ENCODE measurements at places on chromosomes 5 and 9. TPM values are rescaled to one million over a fixed set of nuclear protein-coding genes. Genes with fewer than 3 reads are reported as not detected.

The ABLIM3 gene
- polyA plus RNA-seq = 1.2 TPM

The SLC25A2 gene
- polyA plus RNA-seq = 0.14 TPM

The PTGR1 gene
- 299 TPM for polyA plus RNA-seq

The ORM2 gene
- polyA plus RNA-seq = not detected

The PCSK5 gene
- polyA plus RNA-seq = 16.9 TPM

- no peak for DNase-seq
These were observed 633.6 kb upstream of the FTMT start for GRCh38 chr5:121218086-121218485.

DNA sequence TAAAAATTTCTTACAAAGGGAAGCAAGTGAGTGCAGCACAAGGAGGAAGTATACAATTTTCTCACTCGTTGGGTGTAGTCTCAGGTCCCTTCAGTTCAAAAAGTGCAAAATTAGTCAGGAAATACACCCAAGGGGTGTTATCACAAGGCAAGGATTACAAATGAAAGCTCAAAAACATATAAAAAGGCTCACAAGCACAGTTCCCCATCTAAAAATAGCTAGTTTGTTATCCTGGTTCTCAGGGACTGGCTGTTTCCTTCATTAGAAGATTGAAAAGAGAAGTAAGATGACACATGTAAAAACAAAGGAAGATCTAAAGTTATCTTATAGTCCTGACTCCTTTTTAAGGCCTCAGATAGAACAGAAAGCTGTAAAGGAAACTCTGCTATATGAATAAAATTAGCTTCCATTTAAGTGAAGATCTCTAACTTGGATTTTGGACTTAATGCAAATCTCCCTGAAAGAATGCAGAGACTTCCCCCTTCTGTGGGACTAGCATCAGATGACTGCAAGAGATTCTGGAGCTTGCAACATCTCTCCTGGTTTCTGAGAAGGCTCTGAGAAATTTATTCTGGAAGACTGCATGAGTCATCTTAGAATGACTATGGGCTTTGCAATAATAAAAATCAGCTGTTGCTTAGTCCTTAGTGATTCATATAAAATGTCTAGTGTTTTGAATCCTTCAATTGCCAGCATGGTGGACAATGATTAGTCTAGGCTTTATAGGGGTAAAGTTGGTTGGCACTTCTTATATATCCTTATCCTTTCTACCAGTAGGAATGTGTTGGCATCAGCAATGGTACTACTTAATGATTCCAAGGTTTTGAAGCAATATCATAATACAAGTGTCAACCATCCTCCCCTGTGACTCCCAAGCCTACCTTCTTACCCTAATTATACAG is 25.4 kb downstream of the DAB2 start:
- DNase-seq = no peak

DNA sequence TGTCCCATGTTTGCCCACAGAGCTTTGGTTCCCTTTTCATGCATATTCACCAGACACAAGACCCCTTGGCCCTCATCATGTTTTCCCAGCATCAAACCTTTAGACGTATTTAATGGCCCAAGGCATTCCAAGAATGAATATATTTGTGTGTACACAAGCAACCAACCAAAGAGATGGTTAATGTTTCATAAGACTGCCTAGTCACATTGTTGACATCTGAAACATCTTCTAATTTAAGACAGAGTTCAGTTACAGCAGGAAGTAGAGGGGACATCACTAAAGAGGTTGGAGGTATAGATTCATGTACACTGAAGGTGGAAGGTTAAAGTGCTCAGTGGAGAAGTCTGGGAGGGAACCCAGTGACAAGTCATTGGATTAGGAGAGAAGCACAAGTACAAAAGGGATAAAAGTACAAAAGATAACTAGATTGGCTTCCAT is 49.1 kb downstream of the SUSD1 start:
- no peak for DNase-seq

GRCh38 chr5:133425222-133425621 is 187.1 kb downstream of the FSTL4 start:
- no peak for DNase-seq
